ENCODE measurements at places on chromosomes 4 and X.

DNA sequence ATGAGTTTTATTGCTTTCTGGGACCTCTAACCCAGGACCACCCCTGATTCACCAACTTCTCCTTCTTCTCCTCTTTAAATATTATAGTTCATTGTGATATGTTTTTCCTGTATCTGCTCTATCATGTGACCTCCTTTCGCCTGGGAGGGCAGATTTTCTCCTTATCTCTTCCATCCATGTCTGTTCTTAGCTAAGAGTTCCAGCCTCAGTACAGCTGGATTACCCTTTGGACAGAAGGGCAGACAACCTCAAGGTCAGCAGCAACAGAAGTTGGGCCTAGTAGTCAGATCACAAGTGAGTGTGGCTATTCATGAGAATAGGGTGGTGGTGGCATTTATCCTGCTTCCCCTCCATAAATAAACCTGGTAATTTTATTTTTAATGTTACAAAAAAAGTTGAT, 5.7 kb upstream of the XK start:
- no peak for DNase-seq

DNA sequence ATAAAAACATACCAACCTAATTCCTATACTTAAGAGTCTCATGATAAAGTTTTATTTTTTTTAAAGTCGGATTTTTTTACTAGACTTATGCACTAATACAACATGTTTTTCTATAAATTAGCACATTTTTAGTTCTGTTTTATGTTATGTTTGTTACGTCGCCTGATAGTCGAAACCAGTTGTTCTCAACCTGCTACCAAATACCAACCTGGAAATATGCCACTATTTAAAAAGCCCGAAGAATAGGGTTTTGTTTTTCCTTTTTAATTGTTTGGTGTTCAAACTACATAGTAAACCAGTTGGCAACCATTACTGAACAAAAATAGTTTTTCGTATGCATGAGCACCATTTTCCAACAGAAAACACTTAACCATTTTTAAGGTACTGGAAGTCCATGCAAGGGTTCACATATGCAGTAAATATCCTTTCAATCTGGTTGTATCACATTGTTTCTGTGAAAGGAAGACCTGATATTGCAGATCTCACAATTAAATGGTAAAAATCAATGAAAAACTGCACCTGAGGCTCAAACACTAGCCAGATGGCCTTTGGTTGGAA, 1.4 kb downstream of the WDFY3 start:
- DNase-seq = no peak

DNA sequence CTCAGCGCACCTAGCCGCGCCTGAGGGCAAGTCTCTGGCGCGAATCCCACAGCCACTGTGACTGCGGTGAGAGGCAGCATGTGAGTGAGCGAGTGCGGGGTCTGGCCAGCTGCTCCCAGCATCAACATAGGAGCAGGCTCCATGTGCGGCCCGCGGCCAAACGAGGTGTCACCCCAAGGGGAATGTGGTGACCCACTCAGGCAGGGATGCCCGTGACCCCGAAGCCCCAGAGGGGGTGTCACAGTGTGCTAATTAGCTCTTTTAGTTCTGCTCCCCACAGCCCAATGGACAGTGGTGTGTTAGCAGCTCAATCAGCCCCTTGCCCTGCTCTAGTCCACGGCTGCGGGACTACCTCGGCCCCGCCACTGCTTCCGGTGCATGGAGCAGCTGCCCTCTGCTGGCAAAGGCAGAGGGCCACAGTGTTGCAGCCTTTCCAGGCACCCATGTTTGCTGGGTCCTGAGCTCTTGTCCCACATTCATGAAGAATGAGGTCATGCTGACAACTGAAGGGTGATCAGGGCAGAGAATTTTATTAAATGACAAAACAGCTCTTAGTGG, 61.4 kb downstream of the AGA start:
- no peak for DNase-seq

GRCh38 chr4:189815404-189816192, 125.1 kb upstream of the FRG1 start:
- no peak for DNase-seq

GRCh38 chr4:184850431-184851199, 24.8 kb upstream of the ACSL1 start:
- no peak for DNase-seq

DNA sequence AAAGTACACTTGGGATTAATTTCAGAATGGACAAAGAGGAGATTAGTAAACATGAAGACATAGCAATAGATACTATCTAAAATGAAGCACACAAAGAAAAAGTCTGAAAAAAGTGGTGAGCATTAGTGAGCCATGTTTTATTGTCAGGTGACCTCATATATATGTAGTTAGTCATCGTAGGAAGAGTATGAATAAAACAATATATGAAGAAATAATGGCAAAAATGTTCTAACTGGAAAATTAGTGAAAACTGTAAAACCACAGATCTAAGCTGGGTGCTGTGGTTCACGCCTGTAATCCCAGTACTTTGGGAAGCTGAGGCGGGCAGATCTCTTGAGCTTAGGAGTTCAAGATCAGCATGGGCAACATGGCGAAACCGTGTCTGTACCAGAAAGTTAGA, 67.9 kb downstream of the RBPJ start:
- no peak for DNase-seq

DNA sequence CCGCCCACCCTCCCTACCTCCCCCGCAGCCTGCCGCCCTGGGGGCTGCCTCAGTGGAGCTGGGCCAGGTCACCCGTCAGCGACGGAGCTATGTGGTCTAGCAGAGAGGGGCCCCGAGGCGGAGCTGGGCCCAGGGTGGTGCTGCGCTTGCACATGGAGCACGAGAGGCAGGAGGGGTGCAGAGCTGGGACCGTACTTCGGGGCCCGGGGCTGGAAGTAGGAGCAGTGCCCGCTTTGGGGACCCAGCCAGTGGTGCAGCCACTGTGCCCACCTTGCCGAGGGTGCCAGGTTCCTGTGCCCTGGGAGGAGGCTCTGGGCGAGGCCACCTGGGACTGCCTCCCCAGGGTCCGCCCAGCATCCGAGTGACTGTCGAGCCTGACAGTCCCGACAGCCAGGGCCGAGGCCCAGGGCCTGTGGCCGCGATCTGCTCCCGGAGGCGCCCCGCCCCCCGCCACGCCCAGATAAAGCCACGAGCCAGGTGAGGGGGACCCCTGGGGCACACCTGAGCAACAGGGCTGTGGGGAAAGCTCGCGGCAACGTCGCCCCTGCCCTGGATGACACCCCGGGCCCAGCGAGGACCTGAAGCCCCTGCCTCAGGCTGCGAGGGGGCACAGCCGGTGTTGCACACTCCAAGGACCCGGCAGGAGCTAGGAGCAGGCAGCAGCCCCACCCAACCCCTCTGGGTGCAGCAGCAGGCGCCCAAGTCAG, 117.5 kb downstream of the DNAAF6 start:
- DNase-seq = no peak

DNA sequence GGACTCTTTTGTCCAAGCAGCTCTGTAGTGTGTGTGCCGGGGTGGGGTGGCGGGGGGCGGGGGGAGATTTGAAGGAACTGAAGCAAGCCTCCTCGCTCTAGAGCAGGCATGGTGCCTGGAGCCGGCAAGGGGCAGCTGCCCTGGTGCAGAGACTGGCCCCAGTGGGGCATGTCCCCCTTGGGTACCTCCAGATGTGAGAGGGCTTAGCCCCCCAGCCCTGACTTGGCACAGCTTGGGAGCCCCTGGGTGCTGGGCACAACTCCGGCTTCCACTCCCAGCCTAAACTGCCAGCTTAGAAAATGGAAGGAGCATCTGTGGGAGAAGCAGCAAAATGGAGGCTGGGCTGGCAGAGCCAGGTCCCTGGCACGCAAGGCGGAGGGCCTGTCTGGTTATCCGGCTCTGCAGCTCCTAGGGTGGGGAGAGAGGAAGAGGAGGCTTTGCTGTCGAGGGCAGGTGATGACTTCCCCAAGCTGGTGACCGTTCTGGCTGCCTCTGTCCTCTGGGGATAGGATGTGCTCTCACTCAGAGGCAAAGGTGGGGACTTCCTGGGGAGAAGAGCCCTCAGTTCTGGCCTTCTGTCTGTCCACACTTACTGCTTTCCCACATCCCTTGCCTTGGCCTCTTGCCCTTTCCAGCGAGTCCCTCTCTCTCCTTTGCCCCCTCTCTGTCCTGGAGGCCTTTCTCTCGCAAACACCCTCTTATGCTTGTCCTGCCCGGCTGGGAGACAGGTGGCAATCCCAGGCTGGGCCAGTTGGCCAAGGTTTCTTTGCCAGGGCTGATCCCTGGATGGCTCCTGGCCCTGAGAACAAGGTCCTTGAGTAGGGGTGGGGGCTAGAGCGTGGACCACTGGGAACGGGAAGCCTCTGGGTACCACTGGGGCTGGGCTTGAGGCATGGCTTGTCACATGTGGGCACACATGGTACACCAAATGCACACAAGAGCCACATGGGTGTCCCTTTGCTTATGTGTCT, 2.0 kb downstream of the DLG3 start:
- no peak for DNase-seq

GRCh38 chrX:25674776-25675175, 463.4 kb upstream of the MAGEB18 start:
- no peak for DNase-seq

DNA sequence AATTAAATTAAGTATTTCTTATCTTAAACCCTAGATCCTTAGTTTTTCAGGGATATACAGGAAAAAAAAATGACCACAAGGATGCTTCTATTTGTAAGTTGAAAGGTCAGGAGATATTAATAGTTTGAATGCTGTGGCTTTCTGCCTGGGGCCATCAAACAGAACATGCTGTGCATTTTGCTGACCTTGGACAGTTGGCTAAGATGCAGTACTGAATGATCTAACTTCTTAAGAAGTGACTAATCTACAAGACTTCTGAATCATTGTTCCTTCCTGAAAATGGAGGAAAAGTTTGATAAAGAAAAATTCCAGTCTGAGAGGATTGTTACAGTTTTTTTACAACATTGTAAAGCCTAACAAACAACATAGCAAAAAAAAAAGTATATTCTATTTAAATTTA, 237.8 kb upstream of the JADE1 start:
- DNase-seq = no peak

DNA sequence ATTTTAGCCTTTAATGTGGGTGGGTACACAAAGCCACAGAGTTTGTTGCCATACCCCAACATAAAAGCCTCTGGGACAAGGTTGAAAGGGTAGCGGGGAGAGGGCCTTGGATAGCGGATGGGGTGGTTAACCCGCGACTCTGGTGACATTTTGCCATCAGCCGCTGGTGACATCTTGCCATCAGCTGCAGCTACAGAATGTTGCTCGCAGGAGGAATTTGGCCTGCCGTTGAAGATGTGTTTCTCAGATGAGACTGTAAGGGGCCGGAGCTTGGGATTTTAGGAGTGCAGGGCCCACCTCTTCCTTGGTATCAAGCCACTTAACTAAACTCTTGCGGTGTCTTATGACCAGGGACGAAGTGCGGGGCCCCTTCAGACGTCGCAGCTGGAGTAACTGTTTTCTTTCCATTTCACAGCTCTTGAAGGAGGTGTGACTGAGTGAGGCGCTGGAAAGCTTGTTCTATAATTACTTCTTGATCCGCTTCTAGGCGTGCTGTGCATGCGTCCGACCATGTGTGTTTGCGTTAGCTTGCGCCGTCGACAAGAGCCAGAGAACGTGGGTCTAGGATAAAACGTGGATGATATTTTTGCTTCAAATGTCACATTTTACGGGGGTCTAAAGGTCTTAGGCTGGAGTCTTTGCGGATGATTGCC, 820 bp upstream of the RASL11B start:
- no peak for DNase-seq
